Mesenchymal stem cell (in vitro differentiated cells and primary cell): ENCODE measurements at places on chromosomes 4 and X.

DNA sequence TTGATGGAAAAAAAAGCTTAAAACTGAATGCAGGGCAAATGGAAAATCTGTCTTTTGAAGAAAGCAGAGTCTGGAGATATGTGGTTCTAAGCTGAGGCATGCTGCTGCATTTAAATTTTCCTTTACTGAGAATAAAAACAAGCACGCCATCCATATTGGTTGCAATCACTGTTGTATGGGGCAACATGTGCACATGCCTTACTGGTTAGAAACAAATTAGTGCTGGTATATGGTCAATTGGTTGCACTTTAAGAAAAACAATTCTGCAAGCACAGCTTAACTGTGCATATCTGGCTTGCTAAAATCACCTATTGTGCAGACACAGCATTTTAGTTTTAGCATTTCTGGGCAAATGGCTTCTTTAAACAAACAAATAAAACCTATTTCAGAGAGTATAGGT, 239.1 kb downstream of the NDST4 start:
- no peak for DNase-seq

GRCh38 chrX:18424482-18425198, 768 bp upstream of the CDKL5 start:
- DNase-seq: peak; percentile 63

DNA sequence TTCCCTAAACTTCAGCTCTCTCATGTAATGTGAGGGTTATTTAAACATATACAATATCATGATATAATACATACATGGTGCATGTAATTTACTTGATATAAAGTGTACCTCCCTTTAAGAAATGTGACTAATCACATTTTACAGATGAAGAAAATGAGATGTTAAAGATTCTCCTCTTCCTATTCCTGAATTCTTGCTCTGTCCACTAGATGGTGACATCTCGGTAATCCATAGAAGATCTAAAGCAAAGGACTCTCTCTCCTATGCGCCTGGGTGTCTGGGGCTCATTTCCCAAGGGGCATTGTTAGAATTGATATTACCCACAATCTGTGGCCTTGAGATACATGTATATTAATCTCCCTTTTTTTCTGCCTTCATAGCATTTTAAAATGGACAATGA, 804.9 kb downstream of the RAB28 start:
- peak; percentile 6 for DNase-seq

- peak; percentile 25 for DNase-seq
Observed at GRCh38 chrX:118976599-118977340, 2.4 kb downstream of the LONRF3 start.

GRCh38 chr4:169311643-169312365, 41.0 kb upstream of the SH3RF1 start:
- DNase-seq: peak; percentile 56

DNA sequence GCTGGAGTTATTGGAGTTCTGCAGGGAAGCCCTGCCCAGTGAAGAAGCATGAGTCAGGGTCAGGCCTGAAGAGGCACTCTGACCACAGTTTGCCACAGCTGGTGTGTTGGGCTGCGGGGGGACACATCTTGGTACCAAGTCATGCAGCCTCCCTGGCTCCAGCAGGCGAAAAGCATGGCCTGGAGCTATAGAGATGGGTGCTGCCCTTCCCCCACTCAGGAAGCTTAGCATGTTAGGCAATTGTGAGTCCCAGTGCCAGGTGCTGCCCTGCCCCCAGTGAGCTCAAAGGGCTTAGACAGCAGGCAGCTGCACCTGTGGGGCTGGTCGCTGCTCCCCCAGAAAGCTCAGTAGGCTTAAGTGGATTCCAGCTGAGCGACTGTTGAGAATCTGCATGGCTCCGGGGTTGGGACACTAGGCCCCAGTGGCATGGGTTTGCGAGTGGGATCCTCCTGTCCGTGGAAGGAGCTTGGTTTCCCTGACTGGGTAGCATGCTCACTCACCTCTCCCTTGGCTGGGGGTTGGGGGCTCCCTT, 755.5 kb downstream of the GLUD2 start:
- DNase-seq: no peak

DNA sequence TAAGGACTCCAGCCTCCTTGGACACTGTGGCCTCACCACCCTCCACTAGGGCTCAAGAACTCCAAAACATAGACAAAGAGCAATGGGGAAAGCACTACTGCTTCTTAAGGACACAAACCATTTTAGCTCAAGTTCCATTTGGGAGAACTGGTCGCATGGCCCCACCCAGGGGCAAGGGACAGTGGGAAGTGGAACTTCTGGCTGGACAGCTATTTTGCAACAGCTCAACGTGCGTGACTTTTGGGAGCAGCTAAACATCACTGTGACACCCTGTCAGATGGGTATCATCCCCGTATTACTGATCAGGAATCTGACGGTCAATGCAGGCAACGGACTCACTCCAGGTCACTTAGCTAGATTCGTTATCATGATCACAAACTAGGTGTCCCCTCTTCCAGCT, 9.0 kb upstream of the GLOD5 start:
- no peak for DNase-seq

DNA sequence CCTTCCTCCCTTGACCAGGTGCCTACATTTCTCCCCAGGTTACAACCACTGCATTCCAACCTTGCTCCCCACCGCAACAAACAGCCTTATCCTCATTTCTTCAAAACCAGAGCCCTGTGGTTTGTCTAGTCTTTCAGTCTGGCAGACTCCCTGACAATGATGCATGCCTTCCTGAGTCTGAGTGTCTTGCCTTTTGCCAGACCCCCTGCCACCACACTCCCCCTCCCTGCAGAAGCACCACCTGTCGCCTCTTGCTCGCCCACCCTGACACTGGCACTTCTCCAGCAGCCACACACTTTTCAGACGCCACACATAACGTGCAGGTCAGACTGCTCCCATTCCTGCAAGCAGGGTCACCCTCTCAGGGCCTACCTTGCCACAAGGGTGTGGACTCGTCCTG, 349.2 kb upstream of the NOCT start:
- DNase-seq: no peak

DNA sequence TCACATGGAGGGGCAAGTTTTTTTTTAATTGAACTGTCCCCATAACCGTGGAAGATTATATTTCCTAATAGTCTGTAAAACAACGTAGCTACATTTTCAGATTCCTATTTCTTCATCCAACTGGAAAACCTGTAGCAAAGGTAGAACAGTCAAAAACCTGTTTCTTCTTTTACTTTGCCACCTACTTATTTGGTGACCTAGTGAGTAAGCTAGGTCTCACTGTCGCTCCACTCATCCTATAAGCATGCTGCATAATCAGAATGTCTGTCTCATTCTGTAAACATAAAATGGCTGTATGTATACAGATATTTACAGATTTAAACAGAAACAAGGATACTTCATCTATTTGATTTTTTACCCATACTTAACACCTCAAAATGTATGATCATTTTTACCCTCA, 20.4 kb downstream of the MAML3 start:
- DNase-seq: peak; percentile 22

DNA sequence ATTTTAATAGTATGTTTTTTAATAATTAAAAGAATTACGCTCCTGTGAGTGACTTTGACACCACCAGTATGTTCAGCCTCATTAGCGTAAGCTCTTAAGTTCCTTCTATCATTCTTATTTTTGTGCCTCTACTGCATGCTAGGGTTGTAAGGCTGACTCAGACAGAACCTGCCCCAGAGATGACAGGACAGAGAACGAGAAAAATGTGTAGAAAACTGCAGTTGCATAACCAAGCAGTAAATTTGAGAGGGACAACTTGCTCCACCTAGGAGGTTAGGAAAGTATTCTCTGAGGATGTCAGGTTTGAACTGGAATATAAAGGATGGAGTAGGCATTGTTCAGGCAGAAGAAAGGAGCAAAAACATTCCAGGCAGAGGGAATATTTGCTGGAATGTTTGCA, 98.7 kb downstream of the NFKB1 start:
- no peak for DNase-seq

- peak; percentile 95 for DNase-seq
Observed at GRCh38 chr4:10096201-10096977, 20.2 kb downstream of the WDR1 start.

DNA sequence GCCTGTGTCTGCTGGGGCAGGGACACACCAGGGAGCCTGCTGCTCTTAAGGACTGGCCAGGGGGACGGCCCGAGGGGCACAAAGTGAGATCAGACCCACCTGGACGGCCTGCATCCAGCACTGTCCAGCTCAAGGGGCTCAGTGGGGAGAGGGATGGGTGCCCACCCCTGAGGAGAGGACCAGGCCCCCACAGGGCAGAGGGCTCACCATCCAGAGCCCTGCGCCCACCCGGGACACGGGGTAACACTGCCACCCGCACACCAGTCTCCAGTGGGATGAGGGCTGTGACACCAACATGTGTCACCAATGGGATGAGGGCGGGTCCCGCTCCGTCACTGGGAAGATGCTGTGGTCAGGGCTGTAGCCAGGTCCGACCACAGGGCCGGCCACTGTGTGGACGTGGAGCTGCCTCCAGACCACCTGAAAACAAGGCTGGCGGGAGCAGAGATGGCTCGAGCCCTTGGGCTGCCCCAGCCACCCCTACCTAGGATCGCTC, 13.2 kb downstream of the DGKQ start:
- DNase-seq: no peak

DNA sequence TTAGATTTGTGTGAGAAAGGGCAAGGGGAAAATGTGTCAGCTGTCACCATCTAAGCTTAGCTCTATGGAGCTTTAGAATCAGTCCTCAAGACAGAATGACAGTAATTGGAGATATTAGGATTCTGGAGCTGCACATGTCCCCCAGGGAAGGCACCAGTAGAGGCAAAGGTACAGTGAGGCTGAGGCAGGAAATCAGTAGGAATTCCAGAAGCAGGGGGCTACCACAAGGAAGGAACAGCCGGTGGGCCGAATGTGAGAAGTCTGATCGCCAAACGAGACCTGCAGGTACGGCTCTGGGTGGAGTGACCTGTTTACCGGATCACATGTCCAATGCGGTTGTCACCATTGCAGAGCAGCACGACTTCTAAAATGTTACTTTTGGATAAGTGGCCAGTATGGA, 52.6 kb downstream of the RNF150 start:
- DNase-seq: no peak

GRCh38 chr4:45954276-45954675, 169.6 kb downstream of the GABRG1 start:
- DNase-seq: no peak

DNA sequence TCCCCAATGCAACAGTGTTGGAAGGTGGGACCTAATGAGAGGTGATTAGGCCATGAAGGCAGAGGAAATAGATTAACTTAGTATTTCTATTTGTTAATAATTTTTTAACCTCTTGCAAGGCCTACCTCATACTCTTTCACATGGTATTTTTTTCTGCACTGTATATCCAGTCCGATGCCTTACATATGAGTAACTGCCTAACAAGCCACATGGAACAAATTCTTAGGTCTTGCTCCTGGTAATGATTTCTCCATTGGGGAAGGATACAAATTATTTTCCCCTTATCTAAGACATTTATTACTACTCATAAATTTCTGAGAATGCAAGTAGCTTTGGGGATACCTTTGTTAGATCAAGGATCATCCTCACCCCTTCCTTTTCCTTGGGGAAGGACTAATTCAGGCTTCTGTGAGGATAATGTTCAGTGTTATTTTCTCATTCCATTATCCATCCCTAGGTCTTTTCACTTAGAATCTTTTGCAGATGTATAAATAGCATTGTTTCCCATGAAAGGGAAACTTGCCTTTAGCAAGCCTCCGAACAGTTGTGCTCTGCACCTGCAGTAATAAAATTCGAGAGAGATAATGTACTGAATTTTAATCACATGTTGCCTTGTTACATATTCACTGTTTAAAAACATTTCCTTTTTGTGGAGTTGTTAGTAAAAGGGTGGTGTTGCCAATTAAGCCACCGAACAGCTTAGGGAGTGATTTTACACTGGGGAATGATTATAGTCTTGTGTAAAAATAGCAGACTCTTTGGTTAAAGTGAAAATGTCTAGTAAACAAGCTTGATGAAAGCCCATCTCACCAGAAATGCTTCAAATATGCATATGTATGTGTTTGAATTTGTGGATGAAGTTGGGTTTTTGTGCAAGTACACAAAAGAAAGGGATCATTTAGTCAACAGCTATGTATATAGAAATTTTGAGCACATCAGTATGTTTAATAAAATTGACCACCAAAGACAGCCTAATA, 89.9 kb downstream of the CFAP299 start:
- no peak for DNase-seq

GRCh38 chr4:115090483-115091075, 22.8 kb downstream of the NDST4 start:
- peak; percentile 27 for DNase-seq

GRCh38 chrX:8868070-8868773, 67.0 kb upstream of the FAM9A start:
- peak; percentile 71 for DNase-seq

DNA sequence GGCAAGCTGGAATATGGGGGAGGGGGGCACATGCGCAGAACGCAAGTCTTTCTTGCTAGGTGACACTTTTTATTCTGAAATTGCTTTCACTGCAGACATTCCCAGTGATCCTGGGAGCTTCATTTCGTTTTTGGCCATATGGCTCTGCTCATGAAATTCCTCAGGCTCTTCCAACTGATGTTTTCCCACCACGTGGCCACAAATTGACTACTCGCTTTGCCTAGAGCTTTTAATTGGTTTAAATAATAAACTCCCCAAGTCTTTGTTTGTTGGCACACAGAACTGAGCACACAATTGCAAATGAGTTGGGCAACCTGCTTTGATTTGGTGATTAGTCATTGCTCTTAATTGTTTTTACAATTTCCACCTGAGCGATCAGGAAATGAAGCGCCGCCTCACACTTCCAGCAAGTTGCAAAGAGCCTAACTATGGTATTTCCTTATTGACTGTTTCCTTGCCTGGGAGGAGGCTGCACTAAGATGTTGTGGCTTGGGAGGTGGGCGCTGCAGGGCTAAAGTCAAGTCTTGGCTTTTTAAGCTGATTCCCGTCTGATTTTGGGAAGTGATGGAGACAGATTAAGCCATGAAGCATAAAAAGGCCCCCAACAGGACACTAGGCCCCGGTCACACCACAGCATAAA, 282.5 kb downstream of the ZIC3 start:
- DNase-seq: no peak

GRCh38 chr4:162349395-162349794, 185.6 kb upstream of the FSTL5 start:
- no peak for DNase-seq

DNA sequence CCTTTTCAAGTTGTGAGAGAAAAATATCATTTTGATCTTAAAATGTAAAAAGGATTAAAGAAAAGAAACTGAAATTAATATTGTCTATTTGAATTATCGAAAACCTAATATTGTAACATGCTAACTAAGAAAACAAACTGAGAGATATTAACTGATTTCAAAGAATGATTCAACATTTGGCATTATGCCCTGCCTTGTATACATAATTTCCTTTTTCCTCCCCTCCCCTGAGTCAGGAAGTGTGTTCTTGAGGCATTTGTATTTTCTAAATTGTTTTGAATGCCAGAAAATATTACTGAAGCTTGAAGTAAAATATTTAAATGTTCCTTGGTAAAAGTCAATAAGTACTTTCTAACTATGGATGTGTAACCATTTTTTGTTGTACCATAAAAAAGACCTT, 49.4 kb downstream of the RPS6KA3 start:
- DNase-seq: peak; percentile 46

DNA sequence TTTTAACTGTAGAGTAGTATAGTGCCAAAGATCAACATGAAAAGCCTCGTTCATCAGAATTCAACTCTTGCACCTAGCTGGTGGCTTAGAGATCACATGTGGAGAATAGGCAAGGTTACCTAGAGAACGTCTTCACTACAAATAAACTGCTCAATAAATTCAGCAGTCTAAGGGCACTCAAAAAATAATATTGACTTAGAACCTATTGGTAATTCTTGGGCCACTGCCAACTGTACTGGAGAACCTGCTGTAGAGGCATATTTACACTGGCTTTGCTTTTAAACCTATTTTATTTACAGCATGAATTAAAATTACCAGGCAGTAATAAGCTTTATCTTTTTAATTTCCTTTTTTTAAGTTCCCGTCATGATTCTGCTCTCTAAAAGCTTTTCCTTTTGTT, 343.7 kb downstream of the PDHA2 start:
- no peak for DNase-seq
